ENCODE measurements at places on chromosomes 5 and 9.

GRCh38 chr5:35464757-35465156, 152.9 kb upstream of the SPEF2 start:
- DNase-seq = no peak

DNA sequence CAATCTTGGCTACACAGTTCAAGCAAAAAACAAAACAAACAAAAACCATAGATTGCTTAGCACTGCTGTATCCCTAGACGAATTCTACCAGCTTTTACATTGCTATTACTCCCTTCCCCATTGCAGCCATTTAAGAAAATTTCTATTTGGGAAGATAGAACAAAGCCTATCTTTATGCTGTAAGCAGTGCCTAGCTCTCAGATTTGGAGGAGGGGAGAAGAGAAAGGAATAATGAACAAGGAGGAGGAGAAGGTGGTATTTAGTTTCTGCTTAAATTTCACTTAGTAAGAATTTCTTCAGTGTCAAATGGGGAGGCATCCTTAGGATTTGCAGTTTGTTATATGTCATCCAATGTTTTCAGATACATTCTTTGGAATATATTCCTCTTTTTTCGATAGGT, 16.2 kb upstream of the TLE1 start:
- DNase-seq = no peak

GRCh38 chr5:77633207-77633675, 5.3 kb downstream of the OTP start:
- no peak for DNase-seq

- DNase-seq = no peak
Measured at GRCh38 chr5:67659288-67659687, 462.7 kb upstream of the CD180 start.

DNA sequence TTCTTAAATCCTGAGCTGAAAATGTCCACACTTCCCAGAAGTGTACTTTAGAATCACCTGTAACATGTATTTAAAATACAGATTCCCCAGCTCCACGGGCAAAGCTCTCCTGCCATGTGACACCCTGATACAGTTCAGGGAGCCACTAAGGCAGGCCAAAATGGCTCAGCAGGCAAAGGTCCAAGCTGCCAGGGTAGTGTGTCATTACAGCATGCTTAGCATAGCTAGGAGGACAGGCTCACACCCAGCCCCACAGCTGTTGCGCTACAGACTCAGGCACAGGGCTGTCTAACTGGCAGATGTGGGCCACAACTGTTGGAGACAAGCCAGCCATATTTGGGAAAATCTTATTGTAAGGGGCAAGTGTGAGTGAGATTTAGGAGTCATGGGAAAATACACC, 73.0 kb downstream of the C9orf85 start:
- DNase-seq = no peak

- DNase-seq = no peak
Measured at GRCh38 chr5:176579323-176579722, 30.2 kb downstream of the CDHR2 start.

- peak; percentile 34 for DNase-seq
Measured at GRCh38 chr5:160271396-160271795, 41.0 kb downstream of the CCNJL start.

GRCh38 chr9:130944510-130945058, 5.5 kb upstream of the FIBCD1 start:
- DNase-seq = no peak

DNA sequence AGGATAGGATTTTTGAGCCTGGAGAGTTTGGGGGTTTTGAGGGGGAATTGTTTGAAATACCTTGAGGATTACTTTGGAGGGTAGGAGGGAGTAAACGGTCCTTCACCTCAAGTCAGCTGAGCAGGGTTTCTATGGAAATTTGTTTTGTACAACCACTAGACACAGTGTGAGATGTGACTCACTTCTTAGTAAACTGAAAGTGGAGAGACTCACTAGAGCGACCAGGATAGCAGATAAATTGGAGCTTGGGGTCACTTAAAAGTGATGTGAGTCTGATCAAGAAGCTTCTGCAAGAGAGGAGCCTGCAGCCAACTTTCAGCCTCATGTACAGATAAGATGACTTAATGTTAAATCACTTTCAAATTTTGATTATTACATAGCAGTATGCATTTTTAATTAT, 1945.9 kb upstream of the NUDT12 start:
- DNase-seq = no peak

- DNase-seq = no peak
Measured at GRCh38 chr5:144060598-144060997, 109.9 kb downstream of the YIPF5 start.

DNA sequence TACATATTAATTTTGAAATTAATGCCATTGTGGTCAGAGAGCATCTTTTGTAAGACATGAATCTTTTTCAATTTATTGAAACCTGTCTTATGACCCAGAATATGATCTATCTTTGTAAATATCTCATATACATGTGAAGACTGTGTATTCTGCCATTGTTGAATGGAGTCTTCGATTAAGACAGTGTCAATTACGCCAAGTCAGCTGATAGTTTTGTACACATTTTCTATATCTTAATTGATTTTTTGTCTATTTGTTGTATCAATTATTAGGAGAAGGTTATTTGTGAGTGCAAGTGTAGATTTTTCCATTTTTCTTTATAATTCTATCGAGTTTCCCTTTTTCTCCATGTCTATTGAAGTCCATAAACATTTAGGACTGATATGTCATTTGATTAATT, 471.6 kb downstream of the MED10 start:
- DNase-seq = no peak

- DNase-seq = peak; percentile 30
Measured at GRCh38 chr5:14267991-14268708, 125.0 kb downstream of the TRIO start.

- no peak for DNase-seq
Measured at GRCh38 chr5:181219262-181220177, 3.6 kb upstream of the TRIM41 start.

DNA sequence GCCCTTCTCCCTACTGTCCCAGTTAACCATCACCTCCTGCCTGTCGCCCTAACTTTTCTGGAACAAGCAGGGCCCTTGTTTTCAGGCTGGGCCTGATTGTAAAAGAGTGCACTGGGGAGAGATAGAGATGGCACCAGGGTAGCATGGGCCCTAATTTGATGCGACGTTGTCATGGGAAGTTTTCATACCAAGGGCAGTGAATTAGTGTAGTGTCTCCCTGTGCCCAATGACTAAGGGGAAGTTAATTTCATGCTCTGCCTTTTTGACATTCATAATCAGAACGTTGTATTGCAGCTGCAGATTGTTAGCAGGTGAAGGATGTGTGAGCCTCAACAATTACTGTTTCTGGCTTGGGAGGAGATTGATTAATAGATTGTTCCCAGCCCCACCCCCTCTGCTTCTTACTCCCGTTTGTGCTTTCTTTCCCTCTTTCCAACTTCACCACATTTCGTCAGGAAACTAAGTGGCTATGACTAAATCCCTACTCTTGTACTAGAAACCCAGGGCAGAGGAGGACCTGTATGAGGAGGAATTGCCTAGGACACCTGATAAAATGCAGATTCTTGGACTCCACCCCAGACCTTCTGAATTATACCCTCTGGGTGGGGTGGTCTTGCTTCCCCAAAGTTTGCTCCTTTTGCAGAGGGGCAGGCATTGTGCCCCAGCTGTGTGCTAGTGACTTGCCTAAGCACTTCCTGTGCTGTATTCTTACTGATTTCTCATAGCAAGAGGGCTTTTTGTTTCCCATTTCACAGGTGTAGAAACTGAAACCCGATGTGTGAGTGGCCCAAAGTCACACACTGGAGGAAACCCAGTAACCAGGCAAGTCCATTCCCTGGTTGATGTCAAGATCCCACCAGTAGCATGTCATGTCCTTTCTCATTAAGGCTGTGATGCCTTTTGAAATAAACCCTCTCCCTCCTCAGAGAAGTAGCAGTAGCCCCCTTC, 56.3 kb downstream of the DAB2IP start:
- no peak for DNase-seq

DNA sequence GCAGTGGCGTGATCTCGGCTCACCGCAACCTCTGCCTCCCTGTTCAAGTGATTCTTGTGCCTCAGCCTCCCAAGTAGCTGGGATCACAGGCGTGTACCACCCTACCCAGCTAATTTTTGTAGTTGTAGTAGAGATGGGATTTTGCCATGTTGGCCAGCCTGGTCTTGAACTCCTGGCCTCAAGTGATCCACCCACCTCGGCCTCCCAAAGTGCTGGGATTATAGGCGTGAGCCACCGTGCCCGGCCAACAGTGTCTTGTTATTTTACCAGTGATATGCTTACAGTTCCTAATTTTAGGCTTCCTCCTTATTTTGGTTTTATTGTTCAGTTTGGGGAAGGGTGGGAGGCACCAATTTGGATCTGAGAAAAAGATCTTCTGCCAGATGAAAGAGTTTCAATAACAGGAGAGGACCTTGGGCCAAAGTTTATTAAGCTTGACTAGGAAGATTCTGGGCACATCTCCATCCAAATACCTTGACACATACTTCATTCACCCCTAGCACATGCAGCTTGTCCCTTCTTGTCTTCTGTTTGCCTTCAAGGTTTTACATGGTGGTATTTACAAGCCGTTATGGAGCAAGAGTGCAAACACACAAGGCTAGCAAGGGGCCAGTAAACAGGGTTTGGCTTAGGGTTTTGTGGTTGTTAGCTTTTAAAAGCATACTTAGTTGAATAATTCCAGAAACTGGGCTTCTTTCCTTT, 168.1 kb upstream of the DMRT1 start:
- DNase-seq = no peak

GRCh38 chr5:76714751-76715485, 1.0 kb upstream of the F2R start:
- DNase-seq = no peak

DNA sequence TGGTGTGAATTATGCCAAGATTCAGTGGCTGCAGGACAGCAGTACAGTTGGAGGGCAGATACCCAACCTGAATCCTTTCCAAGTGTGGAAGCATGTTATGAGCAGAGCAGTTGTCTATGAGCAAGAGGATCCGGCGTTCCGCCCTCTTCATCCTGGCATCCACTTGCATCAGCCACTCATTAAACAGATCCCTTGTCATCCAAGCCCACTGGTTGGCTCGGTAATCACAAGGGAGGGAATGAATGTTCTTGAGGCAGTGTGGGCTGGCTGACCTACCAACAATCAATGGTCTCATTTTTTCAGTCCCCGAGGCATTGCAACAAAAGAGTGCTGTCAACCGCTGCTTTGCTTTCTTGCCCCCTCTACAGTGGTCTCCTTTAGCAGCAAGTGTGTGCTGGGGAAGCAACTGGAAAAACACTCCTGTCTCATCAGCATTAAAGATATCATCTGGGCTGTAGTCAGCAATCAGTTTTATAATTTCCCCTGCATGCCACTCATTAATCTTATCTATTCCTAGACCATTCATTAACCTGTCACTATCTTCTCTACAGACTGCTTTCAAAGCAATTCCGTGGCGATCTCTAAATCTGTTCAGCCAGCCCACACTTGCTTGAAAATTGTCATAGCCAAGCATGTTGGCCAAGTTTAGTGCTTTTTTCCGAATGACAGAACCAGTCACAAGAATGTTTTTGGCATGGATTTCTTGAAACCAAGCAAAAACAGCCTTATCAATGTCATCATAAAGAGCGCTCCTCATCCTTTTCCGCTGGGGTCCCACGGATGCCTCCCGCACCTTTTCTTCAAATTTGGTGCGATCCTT, 4.9 kb downstream of the TIGD6 start:
- DNase-seq = peak; percentile 85

- no peak for DNase-seq
Measured at GRCh38 chr5:87404359-87404758, 8.4 kb downstream of the CCNH start.

- no peak for DNase-seq
Measured at GRCh38 chr9:121711281-121711680, 59.8 kb downstream of the DAB2IP start.

DNA sequence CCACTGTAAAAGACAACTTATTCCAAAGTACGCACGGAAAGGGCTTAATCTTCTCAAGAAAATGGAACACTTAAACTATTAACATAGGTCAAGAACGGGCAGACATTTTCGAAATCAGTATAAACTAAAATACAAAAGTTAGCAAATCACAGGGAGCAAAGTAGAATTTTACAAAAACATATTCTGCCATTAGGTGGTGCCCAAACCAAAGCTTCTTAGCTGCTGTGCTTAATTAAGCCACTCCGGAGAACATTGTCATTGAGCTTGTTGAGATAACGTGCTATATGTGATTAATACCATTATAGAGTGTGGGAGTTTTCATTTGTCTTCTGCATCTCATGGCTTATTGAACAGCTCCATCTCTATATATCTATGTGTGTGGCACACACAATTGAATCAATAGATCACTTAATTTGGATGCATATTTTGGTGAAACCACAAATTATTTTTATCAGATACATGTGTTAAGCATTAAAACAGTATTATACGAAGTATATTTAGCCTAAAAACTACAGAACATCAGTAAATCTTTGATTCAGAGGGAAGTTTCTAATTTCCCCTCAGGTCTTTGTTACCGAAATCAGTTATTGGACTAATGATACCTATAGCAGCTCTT, 23.4 kb downstream of the UBLCP1 start:
- peak; percentile 58 for DNase-seq

DNA sequence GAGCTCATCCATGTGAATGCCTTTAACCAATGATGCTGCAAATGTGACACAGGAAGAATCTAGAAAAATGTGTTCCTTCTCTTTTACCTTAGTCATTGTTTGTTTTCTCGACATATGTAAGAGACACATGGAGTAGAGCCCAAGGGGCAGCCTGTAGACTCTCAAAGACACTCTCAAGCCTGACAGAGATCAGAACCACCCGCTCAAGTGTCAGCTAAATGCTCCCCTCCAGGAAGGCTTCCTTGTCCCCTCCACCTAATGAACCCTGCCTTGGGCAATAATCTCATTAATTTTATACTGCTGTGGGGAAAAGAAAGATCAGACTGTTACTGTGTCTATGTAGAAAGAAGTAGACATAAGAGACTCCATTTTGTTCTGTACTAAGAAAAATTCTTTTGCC, 157.4 kb downstream of the MUSK start:
- no peak for DNase-seq

- no peak for DNase-seq
Measured at GRCh38 chr5:172686539-172687390, 45.7 kb downstream of the NEURL1B start.

GRCh38 chr5:32539981-32540845, 45.1 kb upstream of the SUB1 start:
- no peak for DNase-seq

GRCh38 chr5:148923023-148923422, 96.6 kb downstream of the ADRB2 start:
- no peak for DNase-seq

DNA sequence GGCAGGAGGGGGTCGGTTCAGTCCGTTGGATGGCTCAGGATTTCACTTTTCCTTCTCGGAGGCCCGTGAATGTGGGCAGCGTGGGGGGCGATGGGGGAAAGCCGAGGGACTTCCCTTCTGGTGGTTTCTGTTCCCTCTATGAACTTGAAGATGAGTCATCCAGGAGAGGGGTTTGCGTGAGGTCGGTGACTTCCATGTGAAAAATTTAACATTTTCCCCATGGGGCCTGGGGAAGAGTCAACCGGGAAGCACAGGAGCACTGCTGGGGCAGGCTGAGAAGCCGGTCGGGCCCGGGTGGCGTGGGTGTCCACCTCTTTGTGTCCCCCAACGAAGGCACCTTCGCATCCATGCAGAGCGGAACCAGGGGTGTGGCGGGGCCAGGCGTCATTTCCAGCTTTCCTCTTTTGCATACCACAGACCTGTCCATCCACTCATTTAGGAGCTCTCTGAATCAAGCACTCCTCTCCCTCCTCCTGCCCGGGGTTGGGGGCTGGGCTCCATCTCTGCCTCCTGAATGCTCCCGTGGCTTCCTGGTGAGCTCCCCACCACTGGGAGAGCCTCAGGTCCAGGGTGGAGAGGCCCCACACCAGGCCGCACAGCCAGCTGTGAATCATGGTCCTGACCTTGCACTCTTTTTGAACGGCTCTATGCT, 68.4 kb downstream of the ANKRD33B start:
- no peak for DNase-seq

All from Ammon's horn (tissue), 1 donor.